ENCODE measurements at places on chromosomes 5 and 9. TPM values are rescaled to one million over a fixed set of nuclear protein-coding genes. Genes with fewer than 3 reads are reported as not detected.

- DNase-seq: no peak
These were observed 286.0 kb downstream of the NR2F1-AS1 start for GRCh38 chr5:93294996-93295395.

- no peak for DNase-seq
These were observed 145.9 kb upstream of the FST start for GRCh38 chr5:53334431-53334941.

DNA sequence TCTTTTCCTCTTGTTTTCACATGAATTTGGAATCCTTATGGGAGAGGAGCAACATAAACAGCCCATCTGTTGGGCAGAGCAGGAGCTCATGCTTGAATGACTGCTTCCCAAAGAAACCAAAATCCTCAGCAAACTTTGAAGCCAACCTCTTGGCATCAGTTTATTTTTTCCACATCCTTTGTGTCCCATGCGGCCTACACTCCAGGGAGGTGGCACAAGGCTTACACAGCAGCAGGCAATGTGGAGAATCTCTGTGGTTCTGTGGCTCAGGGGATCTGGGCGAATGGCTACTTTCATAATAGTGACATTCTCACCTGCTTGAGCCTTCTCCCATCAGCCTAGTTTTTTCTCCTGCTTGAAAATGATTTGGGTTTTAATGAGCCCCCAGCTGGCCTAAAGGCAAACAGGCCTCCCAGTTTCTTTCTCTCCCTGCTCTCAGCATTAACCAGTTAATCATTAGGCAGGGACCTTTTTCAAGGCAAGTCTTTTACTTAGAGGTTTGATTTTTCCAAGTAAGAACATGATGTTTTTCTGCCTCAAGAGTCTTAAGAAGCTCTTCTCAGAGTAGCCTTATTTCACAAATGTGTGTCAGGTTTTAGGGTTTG lies 370.3 kb downstream of the ARHGEF28 start:
- DNase-seq: no peak

FOXD4L3 gene
- total RNA-seq: not detected

DIPK1B gene
- 17.7 TPM for total RNA-seq

KIF2A gene
- 23.4 TPM for total RNA-seq

Data from upper lobe of right lung (tissue), 1 donor.